ENCODE measurements at places on chromosomes 16 and 17.

DNA sequence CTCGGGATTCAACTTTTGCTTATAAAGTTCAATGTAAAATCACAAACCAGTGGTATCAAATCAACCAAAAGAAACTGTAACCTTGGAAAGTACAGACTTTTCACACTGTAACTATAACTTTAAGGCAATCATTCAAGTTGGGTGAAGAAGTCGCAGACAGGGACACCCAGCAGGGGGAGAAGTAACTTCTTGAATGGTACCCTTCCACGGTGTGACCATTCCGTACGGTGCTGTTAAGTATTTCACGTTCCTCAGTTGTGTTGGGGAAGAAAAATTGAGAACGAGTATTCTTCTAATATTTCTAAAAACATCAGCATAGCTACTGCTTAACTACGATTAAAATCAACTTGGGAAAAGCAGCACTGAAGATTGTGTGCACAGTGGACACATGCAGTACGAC is 55.8 kb downstream of the MYH10 start:
- no peak for DNase-seq

GRCh38 chr16:2468725-2469398 is 2.2 kb upstream of the NTN3 start:
- peak; percentile 65 for DNase-seq

- DNase-seq = no peak
These were observed 1.6 kb downstream of the MRM1 start for GRCh38 chr17:36602924-36603384.

DNA sequence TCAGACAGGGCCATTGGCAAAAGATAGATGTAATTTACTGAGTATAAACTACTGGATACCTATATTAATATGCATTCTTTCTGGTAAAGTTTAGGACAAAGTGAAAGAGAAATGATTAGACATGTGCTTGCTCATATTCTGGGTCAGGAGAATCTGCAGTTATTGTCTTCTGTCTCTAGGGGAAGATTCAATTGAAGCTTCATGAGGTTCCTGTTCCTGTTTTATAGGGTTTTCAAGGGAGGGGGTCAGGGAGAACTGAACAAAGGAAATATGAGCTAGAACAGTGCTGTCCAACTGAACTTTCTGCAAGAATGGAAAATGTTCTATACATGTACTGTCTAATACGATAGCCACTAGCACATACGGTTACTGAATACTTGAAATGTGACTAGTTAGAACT is 59.3 kb upstream of the CORO6 start:
- no peak for DNase-seq

- DNase-seq = no peak
These were observed 179.1 kb downstream of the RBFOX1 start for GRCh38 chr16:7511549-7512260.

DNA sequence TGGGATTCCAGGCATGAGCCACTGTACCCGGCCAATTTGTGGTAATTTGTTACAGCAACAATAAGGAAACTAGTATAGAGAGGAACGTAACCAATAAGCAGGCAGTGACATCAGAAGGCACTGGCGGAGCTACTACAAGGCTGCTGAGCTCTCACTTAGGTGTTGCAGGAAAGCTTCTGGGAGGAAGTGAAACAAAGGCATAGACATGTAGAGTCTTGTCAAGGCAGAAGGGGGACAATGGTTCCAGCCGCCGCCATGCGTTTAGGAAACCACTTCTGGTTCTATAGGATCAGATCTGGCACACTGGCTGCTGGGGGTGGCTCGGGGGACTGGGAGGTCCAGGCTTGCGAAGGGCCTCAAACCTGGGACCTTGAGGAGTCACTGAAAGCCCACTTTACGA is 9.4 kb upstream of the CPSF4L start:
- no peak for DNase-seq

- no peak for DNase-seq
These were observed 31.9 kb downstream of the CMC2 start for GRCh38 chr16:80974649-80975376.

DNA sequence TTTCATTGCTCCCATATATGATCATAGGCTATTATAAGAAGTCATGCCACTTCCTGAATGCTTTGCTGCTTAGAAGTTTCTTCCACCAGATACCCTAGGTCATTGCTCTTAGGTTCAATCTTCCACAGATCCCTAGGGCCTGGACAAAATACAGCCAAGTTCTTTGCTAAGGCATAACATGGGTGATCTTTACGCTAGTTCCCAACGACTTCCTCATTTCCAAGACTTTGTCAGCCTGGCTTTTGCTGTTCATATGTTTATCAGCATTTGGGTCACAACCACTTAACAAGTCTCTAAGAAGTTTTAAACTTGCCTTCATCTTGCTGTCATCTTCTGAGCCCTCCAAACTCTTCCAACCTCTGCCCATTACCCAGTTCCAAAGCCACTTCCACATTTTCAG is 20.1 kb upstream of the DLX3 start:
- DNase-seq = no peak

GRCh38 chr17:59761385-59762048 is 54.1 kb downstream of the VMP1 start:
- no peak for DNase-seq

DNA sequence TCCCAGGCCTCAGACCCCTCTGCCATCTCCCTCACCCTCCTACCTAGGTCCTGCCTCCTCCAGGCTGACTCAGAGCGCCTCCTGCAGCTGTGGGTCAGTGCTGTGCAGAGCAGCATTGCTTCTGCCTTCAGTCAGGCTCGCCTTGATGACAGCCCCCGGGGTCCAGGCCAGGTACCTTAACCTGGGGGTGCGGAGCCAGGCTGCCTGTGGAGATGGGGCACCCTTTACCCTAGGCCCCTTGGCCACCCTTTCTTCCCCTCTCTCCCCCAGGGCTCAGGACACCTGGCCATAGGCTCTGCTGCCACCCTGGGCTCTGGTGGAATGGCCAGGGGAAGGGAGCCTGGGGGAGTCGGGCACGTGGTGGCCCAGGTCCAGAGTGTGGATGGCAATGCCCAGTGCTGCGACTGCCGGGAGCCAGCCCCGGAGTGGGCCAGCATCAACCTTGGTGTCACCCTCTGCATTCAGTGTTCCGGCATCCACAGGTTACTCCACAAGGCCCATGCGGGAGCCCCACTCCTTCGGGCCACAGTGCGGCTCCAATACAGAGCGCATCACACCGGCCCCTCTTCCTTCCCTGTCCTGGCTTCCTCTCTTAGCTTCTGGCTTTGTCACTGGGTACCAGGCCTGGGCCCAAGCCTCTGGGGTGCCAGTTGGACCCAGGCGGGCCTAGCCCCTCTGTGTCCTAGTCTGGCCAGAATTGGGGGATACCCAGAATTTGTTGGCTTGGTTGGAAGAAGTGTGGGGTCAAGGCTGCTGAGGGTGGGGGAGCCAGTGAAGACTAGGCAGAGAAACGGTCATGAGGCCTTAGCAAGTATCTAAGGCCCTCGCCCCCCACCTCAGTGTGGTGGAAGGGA is 5.0 kb upstream of the KCTD11 start:
- no peak for DNase-seq

GRCh38 chr16:11051879-11052808 is 107.8 kb downstream of the CLEC16A start:
- DNase-seq = no peak

- DNase-seq = no peak
These were observed 109.0 kb downstream of the RAP1GAP2 start for GRCh38 chr17:2905269-2905668.

GRCh38 chr16:19393226-19394111 is 24.2 kb upstream of the TMC5 start:
- DNase-seq = no peak

GRCh38 chr16:47236716-47237115 is 93.0 kb upstream of the NETO2 start:
- no peak for DNase-seq

DNA sequence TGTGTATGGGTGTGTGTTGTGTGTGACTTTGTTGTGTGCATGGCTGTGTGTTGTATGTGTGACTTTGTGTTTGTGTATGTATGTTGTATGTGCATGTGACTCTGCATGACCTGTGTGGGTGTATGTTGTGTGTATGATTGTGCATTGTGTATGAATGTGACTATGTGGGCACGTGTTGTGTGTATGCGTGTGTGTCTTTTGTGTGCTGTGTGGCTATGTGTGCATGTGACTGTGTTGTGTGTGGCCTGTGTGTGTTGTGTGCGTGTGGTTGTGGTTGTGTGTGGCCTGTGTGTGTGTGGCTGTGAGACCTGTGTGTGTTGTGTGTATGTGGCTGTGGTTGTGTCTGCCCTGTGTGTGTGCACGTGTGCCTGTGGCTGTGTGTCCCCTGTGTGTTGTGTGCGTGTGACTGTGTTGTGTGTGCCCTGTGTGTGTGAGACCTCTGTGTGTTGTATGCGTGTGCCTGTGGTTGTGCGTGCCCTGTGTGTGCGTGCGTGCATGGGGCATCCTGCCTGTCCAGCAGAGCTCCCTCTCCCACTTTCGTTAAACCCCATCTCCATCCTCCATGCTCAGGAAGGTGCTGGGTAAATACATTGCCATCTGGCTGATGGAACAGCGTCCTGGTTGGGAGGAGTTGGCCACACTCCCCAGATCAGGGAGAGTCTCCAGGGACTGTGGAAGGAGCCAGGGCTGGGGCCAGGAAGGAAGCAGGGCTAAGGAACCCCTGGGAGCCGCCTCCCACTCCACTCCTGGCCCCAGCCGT is 90.1 kb upstream of the GSE1 start:
- no peak for DNase-seq

DNA sequence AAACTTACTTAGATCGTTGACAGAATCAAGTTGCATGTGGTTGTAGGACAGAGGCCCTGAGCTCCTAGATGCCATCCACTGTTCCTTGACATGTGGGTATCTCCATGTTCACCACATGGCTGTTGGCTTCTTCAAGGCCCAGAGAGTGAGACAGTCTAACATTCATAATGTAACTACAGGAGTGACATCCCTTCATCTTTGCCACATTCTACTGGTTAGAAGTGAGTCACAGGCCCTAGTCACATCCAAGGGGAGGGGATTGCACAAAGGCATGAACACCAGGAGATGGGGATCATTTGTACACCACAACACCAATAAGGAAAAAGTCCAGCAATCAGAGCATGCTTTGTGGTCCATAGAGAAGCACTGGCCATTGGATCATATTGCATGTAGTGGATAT is 56.6 kb downstream of the WSCD1 start:
- DNase-seq = no peak

GRCh38 chr17:27665549-27665948 is 34.6 kb downstream of the LGALS9 start:
- DNase-seq = no peak

DNA sequence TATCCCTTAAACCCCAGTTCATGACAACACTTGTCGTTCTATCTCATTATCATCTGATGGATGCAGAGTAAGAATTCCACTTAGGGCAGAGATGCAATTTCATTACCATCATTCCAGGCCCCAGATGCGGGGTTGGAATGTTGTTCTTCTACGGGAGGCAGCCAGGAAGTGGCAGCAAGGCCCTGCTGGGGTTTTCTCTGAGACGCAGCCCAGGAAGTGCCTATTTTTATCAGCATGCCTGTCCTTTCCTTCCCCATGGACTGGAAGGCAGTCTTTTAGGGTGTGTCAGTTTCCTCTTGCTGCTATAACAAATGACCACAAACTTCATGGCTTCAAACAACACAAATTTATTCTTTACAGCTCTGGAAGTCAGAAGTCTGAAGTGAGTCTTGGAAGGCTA is 246.6 kb upstream of the DYNLRB2 start:
- DNase-seq = no peak

DNA sequence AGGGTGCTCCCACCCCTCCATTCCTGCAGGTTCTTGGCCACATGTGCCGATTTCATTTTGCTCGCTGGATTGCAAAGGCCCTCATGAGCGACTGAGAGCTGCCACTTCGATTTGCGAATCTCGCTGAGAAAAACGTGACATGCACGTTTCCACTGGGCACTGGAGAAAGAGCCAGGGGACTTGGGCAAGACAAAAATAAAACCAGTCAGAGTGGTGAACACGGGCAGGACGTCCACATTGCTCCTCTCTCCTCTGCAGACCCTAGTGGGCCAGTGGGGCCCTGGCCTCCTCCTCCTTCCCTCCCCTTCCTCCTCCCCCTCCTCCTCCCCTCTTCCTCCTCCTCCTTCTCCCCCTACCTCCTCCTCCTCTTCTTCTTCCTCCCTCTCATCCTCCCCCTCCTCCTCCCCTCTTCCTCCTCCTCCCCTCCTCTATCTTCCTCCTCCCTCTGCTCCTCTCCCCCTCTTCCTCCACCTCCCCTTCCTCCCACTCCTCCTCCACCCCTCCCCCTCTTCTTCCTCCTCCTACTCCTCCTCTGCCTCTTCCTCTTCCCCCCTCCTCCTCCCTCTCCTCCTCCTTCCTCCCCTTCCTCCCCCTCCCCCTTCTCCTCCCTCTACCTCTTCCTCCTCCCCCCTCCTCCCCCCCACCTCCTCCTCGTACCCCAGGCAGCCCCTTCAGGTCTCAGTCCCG is 28.1 kb upstream of the ENPP7 start:
- DNase-seq = no peak

GRCh38 chr16:89230255-89230654 is 12.8 kb downstream of the ZNF778 start:
- no peak for DNase-seq

GRCh38 chr16:84360170-84360569 is 8.2 kb upstream of the ATP2C2 start:
- no peak for DNase-seq

GRCh38 chr16:58155839-58156238 is 26.7 kb upstream of the CFAP20 start:
- no peak for DNase-seq

- no peak for DNase-seq
These were observed 196.2 kb downstream of the LGALS9B start for GRCh38 chr17:20271011-20271610.

- DNase-seq = no peak
These were observed 76.8 kb downstream of the CCDC182 start for GRCh38 chr17:57668332-57668731.

- no peak for DNase-seq
These were observed 190.6 kb downstream of the CYLD start for GRCh38 chr16:50932348-50932935.

- DNase-seq = no peak
These were observed 14.5 kb downstream of the C17orf100 start for GRCh38 chr17:6666077-6666521.

DNA sequence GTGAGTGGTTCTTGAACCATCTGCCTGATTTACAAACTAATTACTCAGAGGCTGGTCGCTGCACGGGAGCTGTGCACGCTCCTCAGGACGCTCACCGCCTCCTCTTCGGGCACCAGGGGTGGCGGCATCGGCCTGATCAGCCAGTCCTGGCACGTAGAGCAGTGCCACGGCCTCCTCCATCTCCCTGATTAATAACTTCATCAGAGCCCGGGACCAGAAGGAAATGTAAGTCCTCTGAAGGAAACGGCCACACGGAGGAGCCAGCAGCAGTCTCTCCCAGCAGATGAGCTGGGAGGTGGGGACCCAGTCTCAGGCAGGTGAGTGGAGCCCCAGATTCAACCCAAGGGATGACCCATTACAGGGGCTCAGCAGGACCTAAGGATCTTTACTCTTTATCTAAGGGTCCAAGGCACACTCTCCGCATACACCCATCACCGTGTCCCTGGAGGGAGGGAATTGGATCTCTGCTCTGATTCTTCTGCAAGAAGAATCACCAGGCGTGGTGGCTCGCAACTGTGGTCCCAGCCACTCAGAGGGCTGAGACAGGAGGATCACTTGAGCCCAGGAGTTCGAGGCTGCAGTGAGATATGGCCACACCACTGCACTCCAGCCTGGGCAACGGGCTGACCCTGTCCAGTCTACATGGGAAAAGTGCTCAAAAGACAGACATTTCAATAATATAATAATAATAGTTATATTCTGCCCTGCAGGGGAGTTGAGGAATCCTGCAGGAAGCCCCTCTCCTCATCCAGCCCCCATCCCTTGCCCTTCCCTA is 366.5 kb downstream of the SEC14L1 start:
- DNase-seq = no peak

- DNase-seq = no peak
These were observed 9.8 kb downstream of the RASL10B start for GRCh38 chr17:35740997-35741931.
